ENCODE measurements at places on chromosomes 5 and 9.
A peak's percentile ranks its signal among the peaks of the same experiment; 100 is the strongest.

DNA sequence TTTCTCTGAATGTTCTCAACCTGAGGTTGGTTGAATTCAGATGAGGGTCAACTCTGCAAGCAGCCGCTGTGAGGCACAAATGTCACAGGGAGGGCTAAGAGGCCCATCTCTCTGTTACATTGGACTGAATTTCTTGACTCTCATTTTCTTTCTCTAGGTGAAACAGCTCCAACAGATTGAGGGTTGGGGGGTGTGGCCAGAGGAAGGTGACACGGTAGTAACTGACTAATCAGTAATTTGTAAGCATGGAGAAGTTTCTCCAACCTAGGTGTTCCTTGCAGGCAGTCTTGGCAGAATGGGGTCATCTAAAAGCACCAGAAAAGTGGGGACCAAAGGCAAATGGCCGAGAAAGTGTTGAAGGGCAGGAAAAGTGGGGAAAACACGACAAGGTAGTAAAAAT lies 16.8 kb downstream of the CCT5 start:
- DNase-seq, result no peak

- no peak for DNase-seq
Observed at GRCh38 chr5:170067152-170067551, 38.5 kb upstream of the FOXI1 start.

- no peak for DNase-seq
Observed at GRCh38 chr9:130763331-130764171, 70.0 kb downstream of the EXOSC2 start.

DNA sequence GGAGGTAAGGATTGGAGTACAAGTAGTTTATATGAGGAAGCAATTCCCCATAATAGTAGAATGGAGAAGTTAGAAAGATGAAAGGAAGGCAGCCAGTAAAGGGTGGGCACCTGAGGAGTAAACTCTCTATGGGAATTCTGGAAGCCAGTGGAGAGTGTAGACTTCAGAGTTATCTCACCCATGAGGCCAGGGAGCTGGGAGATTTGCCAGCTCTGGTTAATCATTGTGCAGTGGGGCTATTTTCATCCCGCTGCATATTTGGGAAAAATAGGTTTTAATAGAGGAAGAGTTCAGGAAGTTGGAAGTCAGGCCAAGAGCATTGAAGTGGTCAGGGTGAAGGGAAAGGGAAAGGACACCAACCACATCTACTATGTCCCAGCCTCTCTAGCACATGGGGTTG lies 242.3 kb upstream of the BRINP1 start:
- DNase-seq, result no peak

DNA sequence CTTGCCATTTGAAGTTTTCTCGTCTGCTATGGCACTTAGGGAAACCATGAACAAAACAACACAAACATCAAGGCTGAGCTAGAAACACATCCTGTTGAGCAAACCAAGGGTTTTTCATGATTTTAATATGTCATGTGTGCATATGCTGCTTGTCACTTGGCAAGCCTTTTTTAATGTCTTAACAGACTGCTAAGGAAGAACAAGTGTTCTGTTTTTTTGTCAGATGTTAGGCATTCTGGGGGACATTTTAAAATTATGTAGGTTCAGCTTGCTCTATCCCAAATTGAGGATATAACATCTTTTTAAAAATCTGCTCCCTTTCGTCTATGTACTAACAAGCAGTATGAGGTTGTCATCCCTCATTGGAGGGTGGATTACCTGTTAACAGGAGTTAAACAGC lies 150.3 kb downstream of the HTR1A start:
- no peak for DNase-seq

GRCh38 chr5:56735849-56736641 lies 79.3 kb upstream of the MAP3K1 start:
- DNase-seq, result no peak

DNA sequence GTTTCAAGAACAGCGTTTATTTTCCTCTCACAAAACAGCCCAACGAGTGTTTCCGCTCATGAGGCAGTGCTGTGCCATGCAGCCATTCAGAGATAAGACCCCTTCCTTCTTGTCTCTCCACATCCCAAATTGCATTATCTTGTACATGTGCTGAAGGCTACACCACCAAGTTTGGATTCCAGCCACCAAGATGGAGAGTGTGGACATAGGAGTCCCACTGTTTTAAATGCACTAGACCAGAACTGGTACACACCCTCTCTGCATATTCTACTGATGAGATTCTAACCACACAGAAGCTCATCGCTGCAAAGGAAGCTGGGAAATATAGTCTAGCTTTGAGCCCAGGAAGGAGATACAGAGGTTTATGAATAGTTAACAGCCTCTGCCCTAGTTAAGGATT lies 509.4 kb downstream of the NFIB start:
- DNase-seq, result peak; percentile 33

GRCh38 chr5:144292029-144292428 lies 121.4 kb downstream of the KCTD16 start:
- no peak for DNase-seq

GRCh38 chr5:128237546-128237945 lies 154.0 kb downstream of the SLC12A2 start:
- peak; percentile 8 for DNase-seq

DNA sequence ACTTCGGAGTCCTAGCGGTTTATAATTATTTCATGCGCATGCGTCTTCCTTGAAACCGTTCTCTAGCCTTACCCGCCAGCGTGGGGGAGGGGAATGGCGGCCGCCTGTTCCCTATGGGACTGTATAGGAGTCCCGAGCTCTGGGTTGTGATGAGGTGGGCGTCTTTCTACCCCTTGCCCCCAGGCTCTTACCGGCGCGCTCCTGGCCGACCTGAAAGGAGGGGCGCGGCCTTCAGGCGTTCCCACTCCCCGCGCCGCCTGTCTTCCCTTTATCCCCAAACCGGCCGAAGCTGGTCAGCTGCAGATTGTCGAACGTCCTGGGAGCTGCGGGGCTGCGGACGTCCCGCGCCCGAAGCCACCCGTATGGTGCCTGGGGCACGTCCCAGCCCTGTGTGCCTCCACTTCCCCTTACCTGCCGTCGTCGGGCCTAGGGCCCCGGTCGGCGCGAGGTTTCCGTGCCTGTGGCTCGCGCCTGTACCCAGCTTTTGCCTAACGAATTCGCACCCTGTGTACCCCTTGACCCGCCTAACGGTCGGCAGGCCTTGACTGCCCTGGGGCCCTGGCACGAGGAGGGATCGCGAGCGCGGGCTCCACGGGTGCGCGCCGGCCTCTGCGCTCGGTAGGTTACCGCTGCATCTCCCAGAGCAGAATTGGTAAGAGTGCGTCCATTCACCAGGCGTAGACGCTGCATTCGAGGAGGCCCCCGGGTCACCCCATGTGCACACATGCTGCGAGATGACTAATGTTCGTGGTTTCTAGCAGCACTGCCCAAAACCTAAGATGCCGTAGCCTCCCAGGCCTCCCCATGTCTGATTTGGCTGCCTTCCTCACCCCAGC lies 653 bp upstream of the HNRNPH1 start:
- DNase-seq, result peak; percentile 94

DNA sequence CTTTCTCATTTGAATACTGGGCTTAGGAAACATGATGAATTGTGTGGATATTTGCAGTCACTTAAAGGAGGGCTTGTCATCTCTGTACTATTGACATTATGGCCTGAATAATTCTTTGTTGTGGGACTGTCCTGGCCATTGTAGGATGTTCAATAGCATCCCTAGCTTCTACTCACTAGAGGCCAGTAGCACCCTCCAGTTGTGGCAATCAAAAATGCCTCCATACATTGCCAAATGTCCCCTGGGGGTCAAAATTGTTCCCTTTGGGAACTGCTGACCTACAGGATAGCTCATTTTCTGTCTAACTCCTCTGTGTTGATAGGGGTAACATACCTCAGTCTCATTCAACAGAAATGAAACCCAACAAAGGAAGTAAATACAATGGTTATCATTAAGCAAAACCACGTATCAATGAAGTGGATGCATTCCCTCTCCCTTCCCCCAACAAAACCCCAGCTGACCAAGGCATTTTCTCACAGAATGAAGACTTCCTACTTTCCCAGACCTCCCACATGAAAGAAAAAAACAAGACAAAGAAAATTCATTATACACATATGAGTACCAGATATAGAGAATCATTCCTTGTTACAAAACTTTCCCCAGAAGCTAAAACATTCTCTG lies 18.1 kb downstream of the FYB1 start:
- no peak for DNase-seq

- peak; percentile 54 for DNase-seq
Observed at GRCh38 chr5:36305571-36306326, 4.0 kb upstream of the RANBP3L start.

- DNase-seq, result no peak
Observed at GRCh38 chr9:90259311-90260246, 383.0 kb downstream of the DIRAS2 start.

- no peak for DNase-seq
Observed at GRCh38 chr5:147547730-147548129, 37.9 kb upstream of the DPYSL3 start.

DNA sequence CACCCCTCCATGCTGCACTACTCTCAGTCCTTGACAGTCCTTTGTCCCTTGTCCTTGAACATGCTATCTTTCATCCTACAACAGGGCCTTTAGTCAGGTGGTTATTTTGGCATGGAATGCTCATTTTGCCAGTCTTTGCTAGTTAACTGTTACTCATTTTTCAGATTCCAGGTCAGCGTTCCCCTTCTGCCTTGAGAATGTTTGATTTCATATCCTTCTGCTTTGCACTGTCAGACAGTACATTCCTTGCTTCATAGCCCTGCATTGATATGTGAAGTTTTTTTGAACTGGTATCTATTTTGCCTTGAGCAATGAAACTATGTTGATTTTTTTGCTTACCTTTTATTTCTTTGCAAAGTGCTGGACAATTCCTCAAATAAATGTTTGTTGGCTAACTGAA lies 638.2 kb upstream of the SEMA6A start:
- no peak for DNase-seq

DNA sequence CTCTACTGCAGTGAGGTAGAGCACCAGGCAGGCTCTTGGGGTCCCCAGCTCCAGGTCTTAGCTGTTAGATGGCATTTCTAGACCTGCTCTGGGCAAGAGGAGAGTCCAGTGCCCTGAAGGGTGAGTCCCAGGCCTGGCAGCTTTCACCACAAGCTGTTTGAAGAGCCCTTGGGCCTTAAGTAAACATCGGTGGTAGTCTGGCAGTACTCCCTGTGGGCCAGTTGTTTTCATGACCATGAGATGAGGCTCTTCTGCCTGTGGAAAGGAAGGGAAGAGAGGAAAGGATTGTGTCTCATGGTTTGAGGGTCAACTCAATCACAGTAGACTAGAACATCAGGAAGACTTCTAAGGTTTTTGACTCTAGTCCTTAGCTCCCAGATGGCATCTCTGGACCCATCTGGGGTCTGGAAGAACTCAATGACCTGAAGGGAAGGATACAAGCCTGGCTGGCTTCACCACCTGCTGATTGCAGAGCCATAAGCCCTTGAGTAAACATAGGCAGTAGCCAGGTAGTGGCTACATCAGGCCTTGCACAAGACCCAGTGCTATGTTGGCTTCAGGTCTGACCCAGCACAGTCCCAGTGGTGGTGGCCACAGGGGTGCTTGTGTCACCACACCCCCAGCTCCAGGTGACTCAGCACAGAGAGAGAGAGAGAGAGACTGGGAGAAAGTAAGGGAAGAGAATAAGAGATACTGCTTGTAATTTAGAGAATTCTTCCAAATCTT lies 114.3 kb upstream of the PCSK5 start:
- no peak for DNase-seq

DNA sequence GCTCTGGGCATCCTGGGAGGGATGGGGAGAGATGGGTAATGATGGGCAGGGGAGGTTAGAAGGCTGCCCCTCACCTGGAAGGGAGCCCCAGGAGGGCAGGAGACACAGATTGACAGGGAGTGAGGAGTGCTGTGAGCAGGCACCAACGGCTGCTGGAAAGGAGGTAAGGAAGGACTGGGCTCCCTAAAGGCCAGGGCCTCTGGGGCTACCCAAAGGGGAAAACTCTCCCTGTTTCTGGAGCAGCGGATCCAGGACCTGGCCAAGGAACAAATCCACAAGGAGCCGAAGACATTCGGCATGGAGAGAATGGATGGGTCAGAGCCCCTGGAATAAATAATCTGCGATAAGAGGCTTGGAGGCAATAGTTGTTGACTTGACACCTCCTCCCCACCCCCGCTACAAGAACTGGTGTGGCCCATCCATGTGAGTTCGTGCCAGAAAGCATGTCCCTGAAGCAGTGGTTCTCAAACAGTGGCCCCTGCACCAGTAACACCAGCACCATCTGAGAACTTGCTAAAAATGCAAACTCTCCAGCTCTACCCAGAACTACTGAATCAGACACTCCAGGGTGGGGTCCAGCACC lies 208.3 kb downstream of the GABBR2 start:
- no peak for DNase-seq

GRCh38 chr9:72356041-72356582 lies 8.9 kb downstream of the ZFAND5 start:
- no peak for DNase-seq

DNA sequence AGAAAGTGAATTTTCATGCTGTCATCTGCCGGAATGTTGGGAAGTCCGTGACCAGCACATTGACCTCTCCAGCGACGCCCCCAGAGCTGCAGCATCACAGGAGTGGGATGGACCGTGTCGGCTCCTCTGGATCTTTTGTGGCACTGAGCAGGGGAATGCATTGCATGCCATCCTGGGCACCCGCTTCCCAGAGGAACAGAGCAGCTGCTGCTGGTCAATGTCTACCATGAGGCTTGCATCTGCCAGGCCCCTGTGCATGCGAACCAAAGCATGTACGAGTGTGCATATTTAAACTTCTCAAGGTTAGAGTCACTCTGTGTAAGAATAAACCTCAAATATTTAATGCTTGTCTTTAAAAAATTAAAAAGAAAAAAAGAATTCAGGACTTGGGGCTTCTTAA lies 414.8 kb downstream of the GADD45G start:
- no peak for DNase-seq

DNA sequence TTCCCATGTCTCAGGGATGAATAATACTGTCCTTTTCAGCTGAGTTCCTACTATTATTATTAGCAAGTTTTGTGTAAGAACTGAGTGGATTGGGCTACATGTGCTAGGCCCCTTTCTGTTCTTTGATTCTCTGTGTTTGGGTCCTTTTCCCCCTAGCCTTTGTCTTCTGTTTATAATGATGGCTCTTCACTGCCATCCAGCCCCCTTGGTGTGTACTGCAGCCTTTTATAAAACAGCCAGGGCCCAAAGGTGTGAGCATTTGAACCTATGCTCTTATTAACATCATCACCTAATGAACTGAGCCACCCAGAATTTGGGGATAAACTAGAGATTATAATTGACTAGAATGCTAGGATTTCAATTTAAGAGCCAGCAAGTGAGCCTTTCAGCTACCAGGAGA lies 52.6 kb downstream of the PLAC8L1 start:
- no peak for DNase-seq
